ENCODE measurements at places on chromosomes 5 and 9. TPM values are rescaled to one million over a fixed set of nuclear protein-coding genes. Genes with fewer than 3 reads are reported as not detected.

PCDHB14 gene
- not detected for polyA plus RNA-seq

PDLIM4 gene
- polyA plus RNA-seq, result not detected

MTMR12 gene
- 14.7 TPM for polyA plus RNA-seq

C9orf153 gene
- not detected for polyA plus RNA-seq

INSYN2B gene
- polyA plus RNA-seq, result not detected

SLC34A3 gene
- polyA plus RNA-seq, result not detected

DNA sequence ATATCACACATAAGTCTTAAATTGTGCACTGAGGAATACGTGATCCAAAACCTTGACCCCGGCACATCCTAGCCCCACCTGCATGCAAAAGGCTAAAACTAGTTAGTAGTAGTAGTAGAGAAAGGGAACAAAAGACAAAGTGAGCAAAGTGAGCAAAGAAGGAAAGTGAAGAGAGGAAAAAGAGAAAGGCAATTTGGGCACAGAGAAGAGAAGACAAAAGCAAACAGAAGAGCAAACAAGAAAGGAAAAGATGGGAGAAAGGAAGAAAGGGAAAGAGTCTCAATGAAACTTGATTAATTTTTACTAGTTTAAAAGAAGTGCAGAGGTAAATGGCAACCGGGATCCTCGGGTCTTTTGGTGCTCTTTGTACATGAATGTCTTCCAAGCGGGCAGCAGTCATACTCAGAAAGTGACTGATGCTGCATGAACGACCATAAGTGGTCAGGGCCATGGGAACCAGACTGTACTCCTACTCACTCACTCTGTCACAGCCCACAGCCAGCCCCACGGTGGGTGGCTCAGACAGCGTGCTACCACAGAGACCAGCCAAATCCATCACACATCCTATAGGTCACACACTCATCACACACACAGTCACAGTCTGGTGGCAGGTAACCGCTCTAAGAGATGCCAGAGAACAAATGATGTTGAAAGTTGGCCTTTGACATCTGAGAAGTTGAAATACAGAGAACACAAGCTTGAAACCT, 203.9 kb downstream of the FBN2 start:
- no peak overlapping the region for H3K4me3 ChIP-seq
- DNase-seq, result no peak
- no peaks in the 10 kb centered on the region for H3K36me3 ChIP-seq
- no peaks in the 10 kb centered on the region for H3K4me1 ChIP-seq

SLC6A18 gene
- not detected for polyA plus RNA-seq

DNA sequence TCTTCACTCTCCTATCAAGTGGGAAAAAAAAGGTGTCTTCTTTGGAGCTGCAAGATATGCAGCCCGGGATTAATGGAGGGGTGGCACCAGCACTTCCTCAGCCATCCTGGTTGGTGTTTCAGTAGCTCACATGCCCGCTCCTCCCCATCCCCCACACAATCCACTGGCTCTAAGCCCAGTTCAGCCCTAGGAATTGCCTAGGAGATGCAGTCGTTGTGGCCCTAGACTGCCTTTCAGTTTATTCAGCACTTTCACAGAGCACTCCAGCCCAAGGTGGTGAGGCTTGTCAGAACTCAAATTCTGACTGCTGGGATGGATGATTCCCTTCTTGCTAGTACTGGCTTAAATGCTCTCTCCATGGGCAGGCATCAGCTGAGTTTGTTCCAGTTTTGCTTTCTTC, 35.1 kb upstream of the EDIL3 start:
- H3K27ac ChIP-seq, result no peak overlapping the region
- H3K4me1 ChIP-seq, result no peaks in the 10 kb centered on the region
- H3K4me3 ChIP-seq, result no peak overlapping the region
- no peaks in the 10 kb centered on the region for H3K27me3 ChIP-seq

IGIP gene
- polyA plus RNA-seq, result 0.06 TPM

GRCh38 chr5:137688210-137688840, 47.6 kb downstream of the KLHL3 start:
- no peak overlapping the region for H3K4me3 ChIP-seq
- H3K27ac ChIP-seq, result no peak overlapping the region
- no peaks in the 10 kb centered on the region for H3K4me1 ChIP-seq
- peaks cover 38% of the 10 kb centered on the region for H3K36me3 ChIP-seq
- no peak for DNase-seq

DNA sequence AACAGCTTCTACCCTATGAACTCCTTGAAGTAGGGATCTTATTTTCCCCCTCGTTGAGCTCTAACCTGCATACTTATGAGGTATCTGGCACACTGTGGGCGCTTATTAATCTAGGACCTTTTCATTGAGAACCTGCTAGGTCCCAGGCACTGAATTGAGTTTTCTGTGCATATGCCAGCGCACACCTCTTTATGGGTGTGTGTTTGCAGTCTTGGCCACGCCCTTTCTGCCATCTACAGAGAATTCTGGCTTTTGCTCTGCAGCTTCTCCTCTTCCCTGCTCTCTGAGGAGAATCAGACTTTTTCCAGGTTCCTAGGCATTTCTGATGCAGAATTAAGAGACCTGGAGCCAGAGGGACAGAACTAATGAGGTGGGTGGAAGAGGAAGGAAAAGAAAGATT, 25.4 kb upstream of the SSBP2 start:
- DNase-seq, result no peak
- no peak overlapping the region for H3K27ac ChIP-seq
- no peaks in the 10 kb centered on the region for H3K27me3 ChIP-seq
- no peak overlapping the region for H3K4me3 ChIP-seq

DNA sequence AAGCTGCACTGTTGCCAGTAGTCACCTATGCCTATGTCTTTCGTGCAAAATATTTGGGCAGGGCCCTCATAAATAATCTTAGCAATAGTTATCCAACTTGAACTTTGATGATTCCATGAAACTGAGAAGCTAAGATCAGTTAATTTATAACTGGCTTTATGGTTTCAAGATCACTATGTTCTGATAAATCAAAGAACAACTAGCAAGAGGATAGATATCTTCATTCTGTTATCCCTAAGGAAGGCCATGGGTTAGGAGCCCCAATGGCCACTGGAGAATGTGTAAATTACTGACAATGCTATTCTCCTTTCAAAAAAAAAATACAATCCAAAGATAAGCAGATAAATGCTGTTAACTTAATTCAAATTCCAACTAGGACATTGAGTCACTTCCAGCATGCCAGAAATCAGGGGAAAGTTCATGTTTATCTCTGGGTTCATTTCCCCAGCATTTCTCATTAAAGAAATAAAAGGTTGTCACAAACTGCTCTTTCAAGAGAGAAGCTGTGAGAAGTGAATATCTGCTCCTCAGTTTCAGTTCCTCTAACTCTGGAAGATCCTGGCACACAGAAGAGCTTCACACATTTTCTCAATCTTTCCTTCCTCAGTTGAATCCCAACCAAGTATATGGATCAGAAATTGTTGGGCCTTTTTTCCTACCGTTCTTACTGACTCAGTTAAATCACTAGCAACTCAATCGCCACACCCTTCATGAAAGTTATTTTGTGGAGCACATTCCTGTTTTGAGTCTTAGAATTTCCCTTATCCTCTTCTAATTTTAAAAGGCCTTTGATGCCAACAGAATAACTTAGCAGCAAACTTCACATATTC, 59.6 kb upstream of the SLC1A1 start:
- no peaks in the 10 kb centered on the region for H3K36me3 ChIP-seq
- H3K27me3 ChIP-seq, result no peaks in the 10 kb centered on the region
- no peak overlapping the region for H3K4me3 ChIP-seq
- no peak for DNase-seq

LIFR gene
- polyA plus RNA-seq, result not detected

DNA sequence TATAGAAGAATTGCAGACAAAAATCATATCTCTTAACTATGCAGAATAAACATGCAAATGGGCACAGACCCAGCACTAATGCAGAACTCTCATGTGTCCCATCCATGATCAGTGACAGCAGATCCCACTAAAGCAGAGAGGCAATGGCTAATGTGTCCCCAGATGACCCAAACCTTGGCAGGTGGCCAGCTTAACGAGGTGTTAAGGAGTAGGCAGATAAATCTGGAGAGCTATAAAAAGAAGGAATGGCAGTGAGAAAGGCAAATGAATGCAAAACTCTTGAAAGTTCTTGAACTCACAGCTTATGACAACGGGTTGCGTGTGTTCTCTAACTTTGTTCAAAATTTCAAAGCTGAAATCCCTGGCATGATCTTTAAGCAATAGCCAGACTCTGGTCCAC, 265.4 kb downstream of the RASEF start:
- H3K27me3 ChIP-seq, result no peaks in the 10 kb centered on the region
- DNase-seq, result no peak
- H3K27ac ChIP-seq, result no peak overlapping the region
- no peak overlapping the region for H3K4me3 ChIP-seq
- H3K4me1 ChIP-seq, result no peaks in the 10 kb centered on the region

- no peak for DNase-seq
- no peaks in the 10 kb centered on the region for H3K36me3 ChIP-seq
- H3K4me1 ChIP-seq, result no peaks in the 10 kb centered on the region
- no peak overlapping the region for H3K4me3 ChIP-seq
These were observed 630.6 kb upstream of the SGCD start for GRCh38 chr5:155696362-155696761.

- H3K36me3 ChIP-seq, result no peaks in the 10 kb centered on the region
- no peaks in the 10 kb centered on the region for H3K27me3 ChIP-seq
These were observed 13.0 kb downstream of the UBAP2 start for GRCh38 chr9:34035656-34036055.

DNA sequence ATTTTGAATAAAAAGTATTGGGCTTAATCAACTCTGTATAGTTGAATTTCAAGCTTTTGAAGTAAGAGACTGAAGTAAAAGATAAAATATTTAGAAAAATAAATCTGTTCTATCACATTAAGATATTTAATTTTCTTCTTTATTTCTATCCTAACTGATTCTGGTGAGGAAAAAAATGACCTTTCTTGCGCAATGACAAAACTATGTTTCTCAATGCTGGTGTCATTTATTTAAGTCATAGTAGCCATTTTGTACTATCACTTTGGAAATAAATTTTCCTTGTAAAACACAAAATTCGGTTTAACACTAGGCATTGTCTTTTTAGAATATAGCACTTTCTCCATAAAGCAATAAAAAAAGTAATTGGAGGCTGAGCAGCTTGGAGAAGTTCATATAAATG, 728.0 kb downstream of the CDH9 start:
- no peaks in the 10 kb centered on the region for H3K4me1 ChIP-seq
- H3K27me3 ChIP-seq, result no peaks in the 10 kb centered on the region
- DNase-seq, result no peak
- H3K36me3 ChIP-seq, result no peaks in the 10 kb centered on the region

LCN15 gene
- not detected for polyA plus RNA-seq

AMBP gene
- not detected for polyA plus RNA-seq

DNA sequence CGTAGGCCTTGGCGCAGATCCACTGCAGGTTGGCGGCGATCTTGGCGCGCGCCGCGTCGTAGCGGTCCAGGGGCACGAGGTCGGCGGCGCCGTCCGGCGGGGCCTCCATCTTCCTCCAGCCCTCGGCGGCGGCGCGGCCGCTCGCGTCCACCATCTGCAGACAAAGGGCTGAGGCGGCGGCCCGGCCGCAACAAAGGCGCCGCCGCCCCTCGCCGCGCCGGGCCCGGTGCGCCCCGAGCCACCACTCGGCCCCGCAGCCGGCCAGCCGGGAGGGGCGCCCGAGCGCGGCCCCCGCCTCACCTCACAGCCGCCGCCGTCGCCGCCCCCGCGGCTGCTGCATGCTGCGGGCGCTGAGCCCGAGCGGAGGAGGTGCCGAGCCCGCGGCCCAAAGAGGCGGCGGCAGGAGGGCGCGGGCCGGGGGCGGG, 328 bp downstream of the CAMSAP1 start:
- DNase-seq, result no peak
- no peaks in the 10 kb centered on the region for H3K27me3 ChIP-seq
- H3K27ac ChIP-seq, result no peak overlapping the region
- peaks cover 36% of the 10 kb centered on the region for H3K4me1 ChIP-seq
- peaks cover 4% of the 10 kb centered on the region for H3K36me3 ChIP-seq

CARD9 gene
- polyA plus RNA-seq, result 0.82 TPM

DNA sequence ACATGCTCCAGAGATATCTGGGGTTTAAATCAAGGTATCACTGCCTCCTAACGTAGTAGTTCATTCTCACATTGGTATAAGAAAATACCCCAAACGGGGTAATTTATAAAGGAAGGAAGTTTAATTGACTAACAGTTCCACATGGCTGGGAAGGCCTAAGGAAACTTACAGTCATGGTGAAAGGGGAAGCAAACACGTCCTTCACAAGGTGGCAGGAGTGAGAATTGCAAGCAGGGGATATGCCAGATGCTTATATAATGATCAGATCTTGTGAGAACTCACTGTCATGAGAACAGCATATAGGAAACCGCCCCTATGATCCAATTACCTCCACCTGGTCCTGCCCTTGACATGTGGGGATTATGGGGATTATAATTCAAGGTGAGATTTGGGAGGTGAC, 1280.2 kb upstream of the C9orf72 start:
- no peak overlapping the region for H3K27ac ChIP-seq
- DNase-seq, result no peak
- H3K4me1 ChIP-seq, result no peaks in the 10 kb centered on the region
- H3K4me3 ChIP-seq, result no peak overlapping the region
- no peaks in the 10 kb centered on the region for H3K27me3 ChIP-seq

- H3K36me3 ChIP-seq, result peaks cover 80% of the 10 kb centered on the region
- H3K27ac ChIP-seq, result no peak overlapping the region
- H3K4me1 ChIP-seq, result peaks cover 6% of the 10 kb centered on the region
- H3K4me3 ChIP-seq, result no peak overlapping the region
- no peaks in the 10 kb centered on the region for H3K27me3 ChIP-seq
These were observed 15.4 kb upstream of the PHF2 start for GRCh38 chr9:93560991-93561390.

GRCh38 chr9:69254223-69254622, 70.8 kb upstream of the ENTREP1 start:
- no peak overlapping the region for H3K27ac ChIP-seq
- no peak for DNase-seq
- H3K36me3 ChIP-seq, result peaks cover 9% of the 10 kb centered on the region
- no peaks in the 10 kb centered on the region for H3K27me3 ChIP-seq

SLC45A2 gene
- polyA plus RNA-seq, result not detected

- H3K4me3 ChIP-seq, result no peak overlapping the region
- no peaks in the 10 kb centered on the region for H3K36me3 ChIP-seq
- no peaks in the 10 kb centered on the region for H3K27me3 ChIP-seq
- no peak for DNase-seq
- no peak overlapping the region for H3K27ac ChIP-seq
These were observed 50.8 kb downstream of the ALDH7A1 start for GRCh38 chr5:126544087-126544740.

ZNG1F gene
- 4.5 TPM for polyA plus RNA-seq

PCDHAC1 gene
- polyA plus RNA-seq, result not detected

SLC22A4 gene
- not detected for polyA plus RNA-seq
